Stimulated activated CD8-positive, alpha-beta memory T cell treated with anti-CD3 and anti-CD28 coated beads, Interleukin-2, amount 100 ng/mL, for 48 hours (primary cell): ENCODE measurements at places on chromosomes 11 and 22.

- no peak for DNase-seq
These were observed 17.4 kb upstream of the SOX6 start for GRCh38 chr11:16373768-16374167.

GRCh38 chr11:45021001-45021400, 70.3 kb upstream of the TP53I11 start:
- DNase-seq, result no peak

GRCh38 chr11:130454491-130455252, 6.2 kb downstream of the ADAMTS15 start:
- DNase-seq, result no peak

GRCh38 chr11:62401356-62401755, 17.5 kb upstream of the SCGB1A1 start:
- no peak for DNase-seq

DNA sequence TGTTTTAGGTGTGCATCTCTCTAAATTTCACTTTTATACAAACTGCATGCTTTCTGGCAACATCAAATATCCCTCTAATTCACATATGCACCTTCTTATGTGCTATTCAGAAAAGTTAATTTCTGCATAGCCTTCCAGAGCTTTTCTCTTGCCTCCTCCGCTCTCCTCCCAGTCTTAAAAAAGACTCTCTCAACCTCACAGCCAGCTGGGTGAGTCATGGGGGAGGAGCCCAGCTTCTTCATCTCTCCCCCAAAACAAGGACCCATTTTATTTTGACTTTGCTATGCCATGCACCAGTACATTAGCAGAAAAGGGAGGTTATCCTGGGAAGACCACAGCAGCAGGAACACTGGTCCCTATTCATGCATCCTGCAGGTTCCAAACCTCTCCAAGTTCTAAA, 234.4 kb downstream of the KCNA4 start:
- no peak for DNase-seq

DNA sequence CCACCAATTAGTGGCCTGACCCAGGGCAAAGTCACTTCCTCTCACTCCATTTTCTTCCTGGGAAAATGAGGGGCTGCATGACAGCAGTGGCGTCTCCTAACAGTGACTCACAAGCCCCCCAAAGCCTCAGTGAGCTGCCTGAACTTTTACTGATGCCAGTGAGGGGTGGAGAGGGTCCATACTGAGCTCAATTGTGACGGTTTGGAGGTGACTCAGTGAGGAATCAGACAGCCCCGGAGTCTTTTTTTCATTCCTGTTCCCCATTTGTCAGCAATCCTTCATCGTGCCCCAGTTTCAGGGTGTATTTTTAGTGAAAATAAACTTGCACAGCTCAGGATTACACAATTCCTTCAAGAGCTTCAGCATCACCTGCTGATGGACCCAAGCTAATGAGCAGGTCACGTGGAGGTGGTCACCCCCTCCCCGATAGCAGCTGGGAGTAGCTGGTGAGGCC, 30.1 kb upstream of the RASD2 start:
- no peak for DNase-seq

GRCh38 chr11:111413849-111414248, 34.8 kb upstream of the POU2AF1 start:
- no peak for DNase-seq

GRCh38 chr11:89608234-89608966, 101.7 kb upstream of the TRIM77 start:
- no peak for DNase-seq

GRCh38 chr22:42692239-42693054, 28.2 kb downstream of the A4GALT start:
- DNase-seq, result no peak

GRCh38 chr11:118679483-118679882, at the start of gene TREH:
Gene TREH, minus strand, starts transcription at chr11:118679650. Its CDS starts 23 bp downstream, at chr11:118679627.
- no peak for DNase-seq

GRCh38 chr11:129721685-129722084, 94.0 kb upstream of the TMEM45B start:
- no peak for DNase-seq

- DNase-seq, result no peak
These were observed 15.0 kb upstream of the APOA1 start for GRCh38 chr11:116852261-116853031.

DNA sequence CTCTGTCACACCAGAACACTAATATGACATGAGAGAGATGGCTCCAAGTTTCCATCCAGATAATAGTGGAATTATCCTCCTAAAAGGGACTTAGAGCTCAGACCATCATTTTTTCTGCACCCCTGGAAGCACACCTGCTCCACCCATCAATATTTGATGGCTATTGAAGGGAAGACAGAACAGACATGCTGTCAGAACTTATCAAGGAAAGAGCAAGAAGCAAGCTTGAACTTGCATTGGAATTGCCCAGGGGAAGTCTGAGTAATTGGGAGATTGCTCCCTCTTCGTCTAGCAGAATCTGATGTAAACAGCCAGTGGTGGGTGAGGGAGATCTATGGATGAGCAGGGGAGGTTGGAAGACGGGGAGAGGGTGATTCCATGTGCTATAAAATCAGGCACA, 874.4 kb upstream of the TENM4 start:
- DNase-seq, result no peak

DNA sequence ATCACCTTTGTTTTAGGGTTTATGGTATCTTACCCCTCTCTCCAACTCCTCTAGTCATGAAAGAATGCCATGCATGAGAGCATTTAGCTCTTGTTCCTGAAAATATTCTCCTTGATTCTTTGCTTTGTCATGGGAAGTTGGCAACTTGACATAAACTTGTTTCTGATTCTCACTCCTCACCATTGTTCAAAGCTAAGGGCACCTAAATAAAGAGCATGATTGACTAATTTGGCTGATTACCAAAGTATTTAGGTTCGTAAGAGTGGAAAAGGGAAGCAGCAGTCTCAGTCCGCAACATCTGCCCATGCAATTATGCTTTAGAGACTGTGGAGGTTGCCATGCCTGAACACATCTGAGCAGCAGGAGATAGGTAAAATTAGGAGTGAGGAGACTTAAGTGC, 26.4 kb downstream of the OR52K1 start:
- DNase-seq, result no peak

DNA sequence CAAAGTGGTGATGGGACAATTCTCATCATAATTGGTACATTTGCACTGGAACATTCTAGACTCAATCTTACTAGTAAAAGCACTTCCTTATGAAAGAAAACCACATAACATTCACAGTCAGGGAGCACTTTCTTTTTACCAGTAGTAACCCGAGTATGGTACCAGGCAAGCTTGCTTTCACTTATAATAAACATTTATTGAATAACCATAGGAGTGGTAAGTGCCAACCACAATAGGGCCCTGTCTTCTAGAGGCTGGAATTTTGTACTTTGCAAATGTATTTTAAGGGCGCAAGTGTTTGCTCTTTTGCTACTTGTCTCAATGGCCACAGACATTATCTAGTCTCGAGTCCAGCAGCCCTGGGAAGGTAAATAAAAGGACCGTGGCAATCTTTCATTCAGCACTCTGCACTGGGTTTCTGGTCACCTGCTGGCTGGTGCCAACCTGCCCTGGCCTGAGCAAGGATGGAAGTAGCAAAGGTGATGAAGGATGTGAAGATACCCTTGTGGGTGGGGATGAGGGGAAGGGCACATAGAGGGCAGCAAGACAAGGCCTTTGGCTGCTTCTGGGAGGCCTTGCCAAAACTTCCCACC, 24.2 kb downstream of the C22orf31 start:
- DNase-seq, result no peak

DNA sequence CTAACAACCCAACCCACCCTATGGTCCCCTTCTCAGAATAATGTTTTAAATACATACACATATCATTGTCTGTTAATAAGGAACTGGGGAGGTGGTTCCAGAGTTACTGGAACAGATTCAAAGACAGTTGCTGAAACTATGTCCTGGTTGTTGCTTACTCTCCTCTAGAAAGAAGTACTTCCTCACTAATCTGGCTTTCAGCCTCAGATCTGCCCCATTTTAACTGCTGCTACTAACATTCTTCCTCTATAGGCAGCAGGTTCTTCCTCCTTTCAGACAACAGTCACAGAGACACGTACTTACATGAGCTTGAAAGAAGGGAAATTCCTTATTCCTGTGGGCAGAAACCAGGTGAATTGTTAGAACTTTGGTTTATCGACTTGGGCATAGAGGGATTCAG, 8.1 kb upstream of the NEU3 start:
- no peak for DNase-seq

- no peak for DNase-seq
These were observed 8.5 kb downstream of the NTM start for GRCh38 chr11:131378931-131379330.

- no peak for DNase-seq
These were observed 4.1 kb upstream of the PTDSS2 start for GRCh38 chr11:445765-446588.

GRCh38 chr11:116910378-116910777, 73.0 kb upstream of the APOA1 start:
- no peak for DNase-seq

- no peak for DNase-seq
These were observed 6.3 kb downstream of the CEND1 start for GRCh38 chr11:783581-784015.

DNA sequence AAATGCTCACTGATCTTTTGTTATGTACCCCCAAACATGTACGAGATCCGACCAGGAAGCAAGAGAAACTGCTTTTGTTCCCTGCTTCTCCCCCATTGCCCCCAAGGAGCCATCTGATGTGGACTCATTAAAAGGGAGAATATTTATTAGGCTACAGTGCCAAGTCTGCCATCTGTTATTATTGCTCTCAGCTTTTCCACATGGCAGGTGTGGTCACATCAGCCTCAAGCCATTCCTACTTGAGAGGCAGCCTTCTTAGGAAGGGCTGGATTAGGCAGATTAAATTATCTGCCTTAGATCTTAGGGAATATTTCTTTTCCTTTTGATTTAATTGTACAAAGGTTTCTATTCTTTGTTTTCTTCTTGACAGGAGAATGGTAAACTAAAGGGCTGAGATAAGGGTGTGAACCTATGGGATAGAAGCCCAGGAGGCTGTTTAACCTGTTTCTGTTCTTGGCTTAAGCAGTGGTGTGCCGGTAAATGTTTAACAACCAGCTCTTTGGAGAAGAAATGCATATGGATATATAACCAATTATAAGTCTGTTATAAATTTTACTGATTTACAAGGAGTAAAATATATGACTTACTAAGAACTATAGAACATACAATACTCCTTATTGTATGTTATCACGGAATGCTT, 88.8 kb downstream of the PDHX start:
- no peak for DNase-seq

GRCh38 chr11:31882951-31883392, 71.8 kb upstream of the PAX6 start:
- DNase-seq, result no peak

DNA sequence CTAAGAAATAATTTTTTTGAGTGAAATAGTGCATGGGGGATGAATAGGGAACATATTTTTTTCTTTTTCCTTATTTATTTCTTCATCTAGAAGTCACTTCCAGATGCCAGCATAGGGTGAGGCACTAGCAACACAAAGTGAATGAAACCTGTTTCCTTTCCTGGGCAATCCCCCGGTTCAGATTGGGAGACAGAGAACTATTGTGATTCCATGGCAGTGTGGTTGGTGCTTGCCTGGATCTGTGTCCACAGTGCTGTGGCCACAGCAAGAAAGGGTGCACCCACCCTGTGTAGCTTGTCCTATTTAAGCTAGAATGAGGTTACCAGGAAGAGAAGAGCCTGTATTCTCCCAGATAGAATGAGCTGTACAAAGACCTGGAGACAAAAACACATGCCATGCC, 57.6 kb downstream of the SLC5A1 start:
- DNase-seq, result no peak

DNA sequence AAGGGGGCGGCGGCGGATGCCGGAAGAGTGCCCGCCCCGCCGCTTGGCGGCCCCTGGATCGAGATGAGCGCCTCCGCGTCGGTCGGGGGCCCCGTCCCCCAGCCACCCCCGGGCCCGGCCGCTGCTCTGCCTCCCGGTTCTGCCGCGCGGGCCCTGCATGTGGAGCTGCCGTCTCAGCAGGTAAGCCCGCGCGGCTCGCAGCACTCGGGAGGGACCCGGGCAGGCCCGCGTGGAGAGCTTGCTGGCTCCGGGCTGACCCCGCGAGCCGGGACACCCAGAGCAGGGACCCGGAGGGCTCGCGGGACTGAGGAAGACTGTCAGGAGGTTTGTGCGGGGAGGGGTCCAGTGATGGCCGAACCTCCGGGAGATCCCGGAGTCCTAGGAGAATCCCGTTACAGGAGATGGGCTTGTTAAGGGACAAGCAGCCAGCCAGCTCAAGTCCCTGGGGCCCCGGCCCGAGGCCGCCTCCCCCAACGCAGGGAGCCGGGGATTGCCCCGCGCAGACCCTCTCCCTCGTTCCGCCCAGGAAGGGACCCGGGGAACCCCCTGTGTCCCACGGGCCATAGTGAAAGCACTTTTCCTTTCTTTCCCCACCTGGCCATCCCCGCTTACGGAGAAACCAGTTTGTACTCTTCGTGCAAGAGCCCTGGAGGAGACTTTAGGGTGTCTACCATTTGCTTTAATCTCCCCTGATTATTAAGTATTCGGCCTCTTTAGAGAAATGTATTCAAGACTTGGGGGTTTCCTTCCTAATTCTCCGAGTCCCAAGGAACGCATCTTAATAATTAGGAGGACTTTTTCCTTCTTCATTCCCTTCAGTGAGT, 547 bp downstream of the UVRAG start:
- no peak for DNase-seq

- no peak for DNase-seq
These were observed 4.2 kb upstream of the DPF2 start for GRCh38 chr11:65329478-65329877.

DNA sequence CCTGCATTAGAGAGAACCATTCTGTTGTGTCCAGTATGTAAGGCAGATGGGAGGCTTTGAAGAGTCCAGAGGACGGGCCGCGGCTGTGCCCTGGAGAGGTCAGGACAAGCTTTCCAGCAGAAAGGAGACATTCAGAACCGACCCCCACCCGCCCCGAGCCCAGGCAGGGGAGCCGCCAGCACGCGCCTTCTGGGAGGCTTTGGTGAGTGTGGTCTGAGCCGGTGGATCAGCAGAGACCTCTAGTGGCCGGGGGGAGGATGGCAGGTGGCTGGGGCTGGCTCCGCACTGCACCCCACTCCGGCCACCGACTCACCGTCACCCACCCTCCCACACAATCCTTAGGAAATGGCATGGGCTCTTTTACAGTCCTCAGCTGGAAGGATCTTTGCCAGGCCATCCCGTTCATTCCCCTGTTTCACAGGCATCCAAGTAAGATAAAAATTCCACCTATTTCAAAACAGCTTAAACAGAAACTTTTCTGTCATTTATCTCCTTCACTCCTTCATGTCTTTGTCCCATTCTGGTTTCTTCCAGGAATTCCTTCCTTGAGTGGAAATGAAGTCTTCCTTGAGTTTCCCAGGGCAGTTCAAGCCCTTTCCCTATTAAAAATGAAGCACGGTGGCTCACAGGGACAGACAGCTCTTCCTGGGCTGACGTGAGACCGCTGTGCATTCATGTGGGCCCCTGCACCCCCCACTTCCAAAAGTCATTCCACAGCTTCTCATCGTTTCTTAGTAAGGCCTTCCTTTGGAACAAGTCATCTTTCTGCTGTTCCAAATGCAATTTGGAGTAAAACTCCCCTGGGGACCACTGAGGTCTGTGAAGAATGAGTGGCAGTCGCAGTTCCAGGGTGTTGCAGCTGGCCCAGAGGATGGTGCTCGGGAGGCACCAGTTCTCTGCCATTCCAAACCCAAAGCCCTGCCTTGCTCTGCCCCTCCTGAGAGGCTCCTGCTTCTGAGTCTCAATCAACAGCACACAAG, 91.0 kb downstream of the FEZ1 start:
- DNase-seq, result peak; percentile 59
